Stimulated activated CD4-positive, alpha-beta T cell treated with anti-CD3 and anti-CD28 coated beads, Interleukin-15, amount 100 ng/mL, for 1 hour (primary cell): ENCODE measurements at places on chromosomes 6 and 20.

DNA sequence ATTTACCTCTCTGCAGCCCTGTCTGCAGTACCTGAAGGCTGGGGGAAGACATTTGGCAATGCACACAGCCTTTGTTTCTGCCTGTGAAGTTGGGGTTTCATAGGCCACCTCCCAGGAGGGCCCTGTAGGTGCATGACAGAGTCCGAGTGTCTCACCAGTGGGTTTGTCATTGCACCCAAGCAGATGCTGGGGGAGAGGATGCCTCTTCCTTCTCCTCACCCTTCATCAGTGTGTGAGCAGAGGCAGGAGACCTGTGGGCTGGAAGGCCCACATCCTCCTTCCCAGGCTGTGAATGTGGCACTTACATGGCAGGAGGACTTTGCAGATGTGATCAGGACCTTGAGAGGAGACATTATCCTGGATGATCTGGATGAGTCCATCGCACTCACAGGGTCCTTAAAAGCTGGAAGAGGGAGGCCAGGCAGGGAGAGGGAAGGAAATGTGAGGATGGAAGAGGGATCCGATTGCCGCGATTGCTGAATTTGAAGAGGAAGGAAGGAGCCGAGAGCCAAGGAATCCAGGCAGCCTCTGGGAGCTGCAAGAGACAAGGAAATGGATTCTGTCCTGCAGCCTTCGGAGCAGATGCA, 30.4 kb downstream of the SYNJ2 start:
- no peak for DNase-seq

DNA sequence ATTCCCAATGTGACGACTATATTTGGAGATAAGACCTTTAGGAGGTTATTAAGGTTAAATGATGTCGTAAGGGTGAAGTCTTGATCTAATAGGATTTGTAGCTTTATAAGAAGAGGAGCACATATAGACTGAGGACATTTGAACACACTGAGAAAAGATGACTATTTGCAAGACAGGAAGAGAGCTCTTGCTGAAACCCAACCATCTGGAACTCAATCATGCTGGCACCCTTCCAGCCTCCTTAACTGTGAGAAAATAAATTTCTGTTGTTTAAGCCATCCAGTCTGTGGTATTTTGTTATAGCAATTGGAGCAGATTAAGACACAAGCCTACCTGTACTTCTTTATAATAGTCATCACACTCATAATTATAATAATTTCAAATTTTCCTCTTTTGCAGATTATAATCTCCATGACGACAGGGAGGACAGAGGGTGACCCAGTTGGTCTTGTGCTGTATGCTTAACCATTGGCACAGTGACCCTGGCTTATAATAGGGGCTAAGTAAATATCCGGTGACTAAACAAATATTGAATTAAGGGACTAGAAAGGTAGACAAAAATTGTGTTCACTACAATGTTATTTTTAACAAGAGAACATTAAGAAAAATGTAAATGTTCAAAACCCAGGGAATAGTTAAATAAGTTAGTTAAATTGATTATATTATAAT, 206.4 kb upstream of the HDDC2 start:
- no peak for DNase-seq

DNA sequence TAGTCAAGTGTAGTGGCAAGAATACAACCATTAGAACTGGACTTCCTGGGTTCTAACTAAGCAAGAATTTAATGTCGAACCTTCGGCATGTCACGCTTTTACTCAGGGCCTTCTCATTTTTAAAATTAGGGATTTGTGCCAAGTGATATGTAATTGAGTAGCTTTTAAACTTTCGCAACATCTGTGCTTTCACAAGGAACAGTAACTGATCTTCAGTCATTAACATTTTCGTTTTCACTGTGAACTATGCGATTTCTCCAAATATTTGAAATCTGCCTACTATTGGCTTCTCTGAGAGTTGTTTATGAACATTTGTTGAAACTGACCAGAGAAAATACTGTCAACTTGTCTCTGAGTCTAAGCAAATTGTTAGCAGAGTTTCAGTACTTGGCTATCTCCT, 27.6 kb downstream of the GRM1 start:
- no peak for DNase-seq

DNA sequence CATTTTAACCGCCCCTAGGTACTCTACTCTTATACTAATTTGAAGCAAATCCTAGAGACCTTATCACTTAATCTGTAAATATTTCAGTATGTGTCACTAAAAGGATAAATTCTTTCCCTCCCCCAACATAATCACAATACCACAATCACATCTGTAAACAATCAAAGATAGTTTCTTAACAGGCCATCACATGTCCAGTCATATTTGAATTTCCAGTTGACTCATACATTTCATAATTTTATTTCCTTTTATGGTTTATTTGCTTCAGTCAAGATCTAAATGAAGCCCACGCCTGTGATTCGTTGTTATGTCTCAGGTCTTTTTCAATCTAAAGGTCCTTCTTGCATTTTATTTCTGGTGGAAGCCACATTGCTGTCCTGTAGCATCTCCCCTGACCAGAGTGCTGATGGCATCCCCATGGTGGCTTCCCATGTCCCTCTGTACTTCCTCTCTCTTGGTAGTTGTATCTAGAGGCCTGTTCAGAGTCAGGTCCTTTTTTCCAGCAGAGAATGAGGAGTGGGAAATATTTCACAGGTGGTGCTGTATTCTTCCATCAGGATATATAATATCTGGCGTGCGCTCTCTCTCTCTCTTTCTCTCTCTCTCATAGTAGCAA, 128.6 kb upstream of the SLC22A23 start:
- DNase-seq, result no peak

DNA sequence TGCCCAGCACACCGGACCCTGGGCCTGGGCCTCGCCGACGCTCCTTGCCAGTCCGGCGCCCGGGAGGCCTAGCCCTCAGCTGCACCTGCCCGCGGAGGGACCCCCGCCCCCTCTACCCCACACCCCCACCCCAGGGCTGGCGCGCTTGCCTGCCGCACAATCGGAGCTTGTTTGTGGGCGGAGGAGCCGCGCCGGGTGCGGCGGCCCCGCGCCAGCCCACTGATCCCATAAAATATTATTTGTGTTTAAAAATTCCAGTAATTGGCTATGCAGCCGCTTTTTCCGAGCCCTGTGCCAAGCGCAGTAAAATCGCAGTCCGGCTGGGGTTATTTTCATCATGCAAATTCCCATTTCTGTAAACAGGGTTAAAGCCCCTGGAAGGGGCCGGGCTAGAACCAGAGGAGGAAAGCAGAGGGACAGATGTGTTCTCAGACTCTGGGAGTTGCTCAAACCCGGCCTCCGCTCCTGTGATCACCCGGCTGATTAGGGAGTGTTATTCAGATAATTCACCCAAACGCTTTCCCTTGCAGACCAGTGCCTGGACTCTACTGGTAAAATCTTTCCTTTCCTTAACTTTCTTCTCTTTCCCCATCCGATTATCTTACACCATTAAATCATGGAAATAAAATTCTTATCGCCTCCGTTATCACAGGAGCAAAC, 93.1 kb downstream of the NCR2 start:
- DNase-seq, result no peak
